ENCODE measurements at places on chromosomes 2 and 18. TPM values are rescaled to one million over a fixed set of nuclear protein-coding genes. Genes with fewer than 3 reads are reported as not detected.

- no peak for DNase-seq
Measured at GRCh38 chr18:63213936-63214671, 105.5 kb downstream of the BCL2 start.

- DNase-seq = no peak
Measured at GRCh38 chr18:64330161-64330560, 181.3 kb upstream of the LINC00305 start.

DNA sequence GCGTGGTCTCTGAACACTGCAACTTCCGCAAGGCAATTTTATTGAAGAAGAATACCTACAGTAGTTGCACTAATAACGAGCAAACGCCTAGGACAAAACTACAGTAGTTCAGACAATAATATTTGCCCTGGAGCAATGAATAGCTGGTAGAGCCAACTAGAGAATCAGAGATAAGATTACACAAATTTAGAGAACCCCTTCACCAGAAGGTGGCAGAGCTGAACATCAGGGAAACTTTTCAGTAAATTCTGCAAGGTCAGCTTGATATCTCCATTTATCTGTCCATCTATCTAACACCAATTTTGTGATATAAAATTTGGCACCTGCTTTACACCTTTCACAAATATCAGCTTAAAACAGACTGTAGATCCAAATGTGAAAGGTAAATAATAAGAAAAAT is 43.8 kb downstream of the CDH19 start:
- DNase-seq = peak; percentile 26

DNA sequence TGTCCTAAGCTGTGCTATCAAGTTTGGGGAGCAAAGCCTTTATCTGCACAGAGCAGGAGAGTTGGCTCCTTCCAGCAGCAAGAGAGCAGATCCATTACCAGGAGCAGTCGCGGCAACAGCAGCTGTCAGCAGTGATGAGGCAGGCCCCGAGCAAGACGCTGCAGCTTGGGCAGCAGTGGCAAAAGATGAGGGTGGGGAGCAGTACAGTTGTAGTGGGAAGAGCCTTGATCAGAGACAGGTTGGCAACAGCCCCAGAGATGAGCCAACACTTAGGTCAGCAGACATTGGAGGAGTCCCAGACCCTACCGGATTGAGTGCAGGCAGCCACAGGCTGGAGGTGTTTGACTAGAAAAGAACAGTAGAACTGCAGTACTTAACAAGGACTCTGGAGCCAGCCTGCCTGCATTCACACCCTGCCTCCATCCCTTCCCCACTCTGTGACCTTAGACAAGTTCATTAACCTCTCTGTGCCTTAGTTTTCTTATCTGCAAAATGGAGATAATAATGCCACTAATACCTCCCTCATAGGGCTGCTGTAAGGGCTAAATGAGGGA is 117.1 kb upstream of the SERTAD2 start:
- peak; percentile 38 for DNase-seq

GRCh38 chr18:58997811-58998337 is 133.2 kb downstream of the ZNF532 start:
- DNase-seq = peak; percentile 53

DNA sequence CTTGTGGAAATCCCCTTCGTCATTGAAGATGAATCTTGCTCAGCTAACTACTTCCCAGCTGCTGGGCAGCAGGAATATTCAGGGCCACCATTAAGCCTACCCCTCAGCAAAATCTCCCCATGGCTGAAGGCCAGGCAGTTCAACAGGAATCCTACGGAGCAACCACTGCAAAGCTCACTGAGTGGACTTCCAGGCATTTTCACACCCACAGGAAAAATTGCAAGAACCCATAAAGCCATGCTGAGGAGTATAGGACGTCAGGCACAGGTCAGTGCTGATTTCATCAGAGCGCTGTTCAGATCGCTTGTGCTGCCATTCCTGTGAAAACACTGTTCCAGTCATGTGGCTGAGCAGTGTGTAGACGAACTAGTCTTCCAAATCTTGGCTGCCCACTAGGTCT is 134.8 kb upstream of the TACR1 start:
- DNase-seq = no peak

DNA sequence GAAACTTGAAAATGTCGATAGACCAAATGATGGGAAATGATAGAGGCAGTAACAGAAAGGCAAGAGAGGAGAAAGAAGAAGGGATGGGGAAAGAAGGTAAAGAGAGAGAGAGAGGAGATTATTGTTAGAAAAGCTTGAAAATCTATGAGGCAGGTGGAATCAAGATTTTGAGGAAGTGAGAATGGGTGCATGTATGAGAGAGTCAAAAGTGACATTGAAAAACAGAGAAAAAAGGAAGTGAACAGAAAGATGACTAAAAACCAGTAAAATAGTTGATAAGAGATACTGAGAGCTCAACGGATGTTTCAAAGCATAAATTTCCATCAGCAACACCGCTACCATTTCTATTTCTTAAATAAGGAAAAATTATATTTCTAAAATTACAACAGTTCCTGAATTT is 327.4 kb upstream of the CWC22 start:
- DNase-seq = no peak

GRCh38 chr2:100113990-100114433 is 28.4 kb downstream of the AFF3 start:
- no peak for DNase-seq

RIT2 gene
- total RNA-seq = not detected

KCNF1 gene
- total RNA-seq = 0.63 TPM

ZAP70 gene
- total RNA-seq = 12.6 TPM
